ENCODE measurements at places on chromosomes 5 and 9. TPM values are rescaled to one million over a fixed set of nuclear protein-coding genes. Genes with fewer than 3 reads are reported as not detected.

DNA sequence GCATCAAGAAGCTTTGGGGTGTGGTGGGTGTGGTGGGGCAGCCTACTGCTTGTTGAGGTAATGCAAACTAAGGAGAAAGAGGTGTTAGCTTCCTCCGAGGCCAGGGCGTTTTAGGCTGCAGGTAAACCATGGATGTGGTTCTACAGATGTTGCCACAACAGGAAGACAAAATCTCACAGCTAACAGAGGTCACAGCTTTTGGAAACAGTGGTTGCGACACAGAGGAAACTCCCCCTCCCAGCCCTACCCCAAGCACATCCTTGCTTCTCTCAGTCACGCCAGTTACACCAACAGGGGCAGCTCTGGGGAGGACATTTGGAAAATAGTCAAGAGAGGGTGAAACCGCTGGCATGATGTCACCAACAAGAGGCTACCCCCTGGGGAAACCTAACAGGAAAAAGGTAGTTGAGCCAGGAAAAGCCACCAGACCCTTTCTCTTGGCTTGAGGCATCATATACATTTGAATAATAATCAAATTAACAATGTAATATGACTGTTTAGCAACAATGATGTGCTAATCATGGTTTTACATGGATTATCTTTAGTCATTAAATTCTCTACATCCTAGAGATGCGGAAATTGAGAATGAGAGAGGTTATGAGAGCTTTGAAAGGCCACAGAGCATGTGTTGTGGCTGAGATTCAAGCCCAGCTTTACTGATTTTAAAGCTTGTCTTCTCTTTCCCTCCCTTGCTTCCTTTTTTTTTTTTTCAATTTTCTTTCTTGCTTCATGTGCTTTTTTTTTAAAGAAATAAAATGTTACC is 82.2 kb upstream of the IL12B start:
- DNase-seq, result no peak
- H3K4me3 ChIP-seq, result no peak overlapping the region
- H3K36me3 ChIP-seq, result no peaks in the 10 kb centered on the region
- H3K27ac ChIP-seq, result no peak overlapping the region

DNA sequence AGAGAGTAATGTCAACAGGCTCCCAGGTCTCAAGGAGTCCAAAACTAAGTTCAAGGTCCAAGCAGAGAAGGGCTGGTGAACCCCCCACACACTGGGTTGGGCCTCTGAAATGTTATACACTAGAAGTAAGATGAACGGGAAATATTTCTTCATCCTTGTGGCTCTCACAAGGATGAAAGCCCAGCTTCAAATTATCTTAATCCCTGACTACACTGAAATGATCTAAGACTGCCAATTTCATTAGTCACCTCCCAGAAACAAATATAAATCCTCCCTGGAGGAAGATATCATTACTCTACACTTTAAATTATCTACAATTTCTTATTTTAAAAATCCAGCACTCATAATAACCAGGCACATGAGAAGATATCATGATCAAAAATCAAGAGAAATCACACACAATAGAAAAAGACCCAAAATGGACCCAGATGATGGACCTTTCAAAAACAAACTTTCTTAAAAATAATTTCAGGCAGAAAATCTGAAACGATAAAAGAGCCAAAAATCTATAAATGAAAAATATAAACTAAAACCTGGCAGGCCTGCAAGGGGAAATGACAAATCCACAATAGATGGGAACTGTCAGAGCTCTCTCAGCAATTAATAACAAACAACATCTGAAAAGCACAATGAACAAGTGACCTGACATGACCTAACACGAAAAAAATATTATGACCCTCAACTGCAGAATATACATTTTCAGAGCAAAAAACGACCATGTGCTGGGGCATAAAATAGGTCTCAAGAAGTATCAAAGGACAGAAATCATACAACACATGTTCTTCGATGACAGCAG is 117.4 kb downstream of the GPR21 start:
- peak overlapping the region; percentile 83 for H3K27ac ChIP-seq
- H3K4me3 ChIP-seq, result no peak overlapping the region
- H3K4me1 ChIP-seq, result peaks cover 24% of the 10 kb centered on the region
- DNase-seq, result peak; percentile 89
- H3K36me3 ChIP-seq, result no peaks in the 10 kb centered on the region

Gene ZNF474
- not detected for total RNA-seq

Gene FIBCD1
- total RNA-seq, result not detected

DNA sequence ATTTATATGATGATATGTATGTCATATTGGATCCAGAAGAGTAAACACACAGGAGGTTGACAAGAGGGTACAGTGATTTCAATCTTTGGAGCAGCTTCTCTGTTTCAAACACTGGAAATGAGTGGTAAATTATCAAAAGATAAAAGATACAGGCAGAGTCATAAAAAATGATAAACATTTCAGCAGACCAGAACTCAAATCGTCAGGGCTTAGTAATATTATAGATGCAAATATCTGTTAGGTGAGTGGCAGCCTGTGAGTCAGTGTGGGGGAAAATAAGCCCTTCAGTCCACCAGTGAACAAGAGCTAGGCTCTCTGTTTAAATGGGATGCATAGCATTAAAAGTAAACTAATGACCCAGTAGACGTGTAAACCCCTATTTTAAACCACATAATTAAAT is 1378.1 kb downstream of the EFNA5 start:
- H3K4me1 ChIP-seq, result no peaks in the 10 kb centered on the region
- no peaks in the 10 kb centered on the region for H3K27me3 ChIP-seq

Gene EGFLAM
- 1.6 TPM for total RNA-seq

Gene RLN1
- total RNA-seq, result not detected

- H3K36me3 ChIP-seq, result no peaks in the 10 kb centered on the region
- H3K27me3 ChIP-seq, result no peaks in the 10 kb centered on the region
- H3K4me3 ChIP-seq, result no peak overlapping the region
Measured at GRCh38 chr5:26003966-26004365, 1034.4 kb downstream of the CDH9 start.

DNA sequence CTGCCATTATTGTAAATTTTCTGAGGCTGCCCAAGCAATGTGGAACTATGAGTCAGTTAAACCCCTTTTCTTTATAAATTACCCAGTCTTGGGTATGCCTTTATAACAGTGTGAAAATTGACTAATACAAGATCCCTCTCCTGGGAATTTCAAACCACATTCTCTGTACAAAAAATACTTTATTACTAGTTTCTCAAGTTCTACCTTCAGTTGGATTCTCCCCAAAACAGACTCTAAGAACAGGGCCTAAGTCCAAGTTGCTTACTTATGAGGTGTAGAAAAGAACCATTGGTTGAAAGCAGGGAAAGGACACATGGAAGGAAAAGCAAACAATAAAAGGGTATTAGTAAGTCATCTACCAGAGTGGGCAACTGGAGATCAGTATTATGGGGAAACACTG is 343.2 kb downstream of the TMEM232 start:
- no peaks in the 10 kb centered on the region for H3K36me3 ChIP-seq
- H3K27me3 ChIP-seq, result no peaks in the 10 kb centered on the region
- H3K27ac ChIP-seq, result no peak overlapping the region

Gene P4HA2
- total RNA-seq, result 37.6 TPM

Gene ANKDD1B
- total RNA-seq, result 0.65 TPM

Gene SKP1
- 311 TPM for total RNA-seq

- H3K27ac ChIP-seq, result no peak overlapping the region
- H3K36me3 ChIP-seq, result no peaks in the 10 kb centered on the region
- no peaks in the 10 kb centered on the region for H3K27me3 ChIP-seq
Measured at GRCh38 chr9:107345327-107345726, 62.2 kb downstream of the RAD23B start.

Gene TPRN
- total RNA-seq, result 12.1 TPM

DNA sequence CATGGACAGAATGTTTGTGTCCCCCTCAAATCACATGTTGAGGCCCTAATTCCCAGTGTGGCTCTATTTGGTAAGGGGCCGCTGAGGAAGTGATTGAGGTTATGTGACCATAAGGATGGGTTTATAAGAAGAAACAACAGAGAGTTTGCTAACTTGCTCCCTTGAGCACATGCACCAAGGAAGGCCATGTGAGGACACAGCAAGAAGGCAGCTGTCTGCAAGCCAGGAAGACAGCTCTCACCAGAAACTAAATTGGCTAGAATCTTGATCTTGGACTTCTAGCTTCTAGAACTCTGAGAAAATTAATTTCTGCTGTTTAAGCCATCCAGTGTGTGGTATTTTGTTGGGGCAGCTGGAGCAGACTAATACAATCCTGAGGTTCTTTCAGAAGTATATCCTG is 35.2 kb upstream of the CDC42SE2 start:
- H3K27me3 ChIP-seq, result no peaks in the 10 kb centered on the region
- no peaks in the 10 kb centered on the region for H3K36me3 ChIP-seq
- DNase-seq, result no peak

- H3K36me3 ChIP-seq, result no peaks in the 10 kb centered on the region
- no peak for DNase-seq
- no peaks in the 10 kb centered on the region for H3K4me1 ChIP-seq
- no peak overlapping the region for H3K4me3 ChIP-seq
Measured at GRCh38 chr9:127209948-127210640, 54.5 kb upstream of the GARNL3 start.

Gene AFF4
- total RNA-seq, result 85.5 TPM

GRCh38 chr9:37522971-37523370 is 37.2 kb downstream of the POLR1E start:
- no peak overlapping the region for H3K4me3 ChIP-seq
- no peak overlapping the region for H3K27ac ChIP-seq
- no peaks in the 10 kb centered on the region for H3K27me3 ChIP-seq
- no peak for DNase-seq
- H3K4me1 ChIP-seq, result no peaks in the 10 kb centered on the region

Gene PCDHGA9
- 3.9 TPM for total RNA-seq

- H3K27ac ChIP-seq, result no peak overlapping the region
- no peaks in the 10 kb centered on the region for H3K36me3 ChIP-seq
Measured at GRCh38 chr9:80378669-80379293, 807.0 kb downstream of the TLE4 start.

DNA sequence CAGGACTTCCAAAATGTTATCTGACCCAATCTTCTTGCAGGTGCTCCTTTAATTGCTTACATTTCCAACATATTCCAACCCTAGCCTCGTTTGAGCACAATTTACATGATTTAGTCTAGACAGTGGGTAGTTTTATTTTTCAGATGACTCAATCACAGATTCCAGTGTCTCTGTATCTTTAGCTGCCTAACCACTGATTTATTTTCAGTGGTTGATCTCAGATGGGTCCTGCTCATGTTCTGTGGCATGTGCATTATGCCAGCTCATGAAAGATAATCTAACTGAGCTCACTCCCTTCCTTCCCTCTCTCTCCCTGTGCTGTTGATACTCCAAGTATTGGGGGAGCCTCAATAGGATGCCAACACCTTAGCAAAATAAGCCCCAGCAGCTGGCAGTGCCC is 106.1 kb upstream of the ICE1 start:
- H3K27ac ChIP-seq, result no peak overlapping the region
- no peaks in the 10 kb centered on the region for H3K4me1 ChIP-seq
- no peaks in the 10 kb centered on the region for H3K36me3 ChIP-seq
- no peak for DNase-seq

Gene MCCC2
- total RNA-seq, result 28.6 TPM

- peak; percentile 75 for DNase-seq
- H3K4me3 ChIP-seq, result no peak overlapping the region
- peak overlapping the region; percentile 46 for H3K27ac ChIP-seq
- H3K27me3 ChIP-seq, result no peaks in the 10 kb centered on the region
Measured at GRCh38 chr9:9747787-9748186, 865.0 kb downstream of the PTPRD start.

- no peak overlapping the region for H3K4me3 ChIP-seq
- H3K27ac ChIP-seq, result no peak overlapping the region
- no peak for DNase-seq
- H3K36me3 ChIP-seq, result no peaks in the 10 kb centered on the region
- H3K4me1 ChIP-seq, result no peaks in the 10 kb centered on the region
Measured at GRCh38 chr5:180116077-180116999, 44.8 kb upstream of the RNF130 start.

Gene TICAM2
- 3.5 TPM for total RNA-seq

DNA sequence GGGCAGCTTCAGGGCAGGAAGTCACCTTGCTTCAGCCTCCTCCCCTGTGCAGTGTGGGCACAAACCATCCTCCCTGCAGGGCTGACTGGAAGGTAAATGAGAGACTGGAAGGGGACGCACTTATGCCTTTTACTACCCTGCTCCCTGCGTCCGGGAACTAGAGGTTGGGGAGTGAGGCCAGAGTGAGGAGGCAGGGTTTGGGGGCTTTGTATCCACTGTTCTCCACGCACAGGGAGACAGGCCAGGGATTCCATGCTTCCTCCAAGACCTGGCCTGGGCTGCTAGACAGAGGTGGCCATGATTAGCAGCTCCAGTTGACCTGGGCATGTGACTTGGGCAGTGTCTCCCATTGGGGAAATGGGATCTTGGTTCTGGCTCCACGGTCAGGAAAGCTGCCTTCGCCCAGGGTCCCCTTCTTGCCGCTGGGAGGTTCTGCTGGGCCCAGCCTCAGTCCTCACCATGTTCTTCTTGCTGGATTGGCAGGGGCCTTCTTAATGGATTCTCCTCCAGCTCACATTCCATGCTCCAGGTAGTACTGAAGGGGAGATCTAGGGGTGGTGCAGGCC is 37.0 kb upstream of the PSD2 start:
- H3K27me3 ChIP-seq, result peaks cover 31% of the 10 kb centered on the region
- H3K4me3 ChIP-seq, result no peak overlapping the region
- no peak overlapping the region for H3K27ac ChIP-seq
- DNase-seq, result no peak
- H3K36me3 ChIP-seq, result no peaks in the 10 kb centered on the region

GRCh38 chr9:123395689-123396511 is 39.9 kb downstream of the CRB2 start:
- no peaks in the 10 kb centered on the region for H3K4me1 ChIP-seq
- DNase-seq, result no peak
- H3K27me3 ChIP-seq, result no peaks in the 10 kb centered on the region
- H3K36me3 ChIP-seq, result no peaks in the 10 kb centered on the region
- H3K27ac ChIP-seq, result no peak overlapping the region

- no peak overlapping the region for H3K4me3 ChIP-seq
- no peaks in the 10 kb centered on the region for H3K27me3 ChIP-seq
- no peak overlapping the region for H3K27ac ChIP-seq
- H3K36me3 ChIP-seq, result no peaks in the 10 kb centered on the region
Measured at GRCh38 chr5:32021771-32022170, 152.3 kb downstream of the GOLPH3 start.

DNA sequence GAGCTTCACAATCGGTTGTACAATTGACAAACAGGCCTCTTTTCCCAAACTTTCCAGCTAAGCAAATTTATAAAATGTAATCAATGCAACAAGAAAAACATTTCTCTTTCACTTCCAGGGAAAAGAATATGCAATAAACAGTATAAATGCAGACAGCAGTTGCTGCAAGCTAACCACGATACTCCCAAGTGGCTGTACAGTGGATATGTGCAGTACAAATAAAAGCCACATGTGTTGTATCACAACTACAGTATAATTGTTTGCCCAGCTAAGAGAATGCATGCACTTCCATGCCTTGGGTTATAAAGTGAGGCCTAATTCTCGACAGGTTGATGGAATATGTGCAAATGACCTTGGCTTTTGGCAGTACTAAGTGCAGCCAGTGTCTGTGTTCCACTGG is 16.7 kb upstream of the PDCL start:
- no peaks in the 10 kb centered on the region for H3K4me1 ChIP-seq
- no peak overlapping the region for H3K4me3 ChIP-seq
- H3K27me3 ChIP-seq, result no peaks in the 10 kb centered on the region
- DNase-seq, result no peak
- H3K36me3 ChIP-seq, result peaks cover 7% of the 10 kb centered on the region
- H3K27ac ChIP-seq, result no peak overlapping the region
